Activated CD4-positive, alpha-beta T cell treated with anti-CD3 and anti-CD28 coated beads, Interleukin-2, Interleukin-4, amounts not matched to agents 100 ng/mL and 50 ng/mL, durations not matched to agents 16 hours and 8 hours (primary cell): ENCODE measurements at places on chromosomes 1 and 21.
A peak's percentile ranks its signal among the peaks of the same experiment; 100 is the strongest.

DNA sequence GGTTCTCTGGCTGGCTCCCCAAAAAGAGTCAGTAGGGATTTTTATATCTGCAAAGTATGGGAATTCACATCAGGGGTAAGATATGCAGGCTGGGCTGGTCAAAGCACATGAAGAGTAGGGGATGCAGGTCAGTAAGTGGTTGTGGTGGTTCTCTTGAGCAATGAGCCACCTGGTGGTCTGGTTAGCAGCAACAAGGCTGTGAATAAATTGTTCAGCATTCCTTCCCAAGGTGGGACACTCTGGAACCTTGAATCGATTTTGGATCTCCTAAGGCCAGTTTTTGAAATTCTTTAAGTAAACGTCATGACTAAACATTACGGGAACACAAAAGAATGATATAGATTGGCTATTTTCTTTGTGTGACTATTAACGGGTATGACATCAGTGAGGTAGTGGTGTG lies 563.0 kb upstream of the NEGR1 start:
- DNase-seq = no peak

DNA sequence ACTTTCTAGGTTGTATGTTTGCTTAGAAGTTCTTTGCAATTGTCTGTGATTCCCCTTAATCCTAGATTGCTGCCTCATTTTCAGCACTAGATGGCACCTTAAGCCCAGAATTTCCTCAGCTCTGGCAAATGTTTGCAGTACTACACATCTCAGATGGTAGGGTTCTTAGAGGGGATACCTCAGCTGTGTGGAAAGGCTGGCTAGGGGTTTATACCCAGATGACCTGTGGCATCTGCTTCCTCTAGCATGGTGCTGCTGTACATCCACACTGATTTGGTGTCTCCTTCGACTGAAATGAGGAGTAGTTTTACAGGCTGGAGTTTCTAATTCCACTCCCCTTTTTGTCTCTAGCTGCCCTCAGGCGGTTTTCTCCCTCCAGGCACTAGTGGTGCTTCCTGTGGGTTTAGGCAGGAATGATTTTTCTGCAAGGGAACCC lies 23.5 kb downstream of the ASB17 start:
- no peak for DNase-seq

DNA sequence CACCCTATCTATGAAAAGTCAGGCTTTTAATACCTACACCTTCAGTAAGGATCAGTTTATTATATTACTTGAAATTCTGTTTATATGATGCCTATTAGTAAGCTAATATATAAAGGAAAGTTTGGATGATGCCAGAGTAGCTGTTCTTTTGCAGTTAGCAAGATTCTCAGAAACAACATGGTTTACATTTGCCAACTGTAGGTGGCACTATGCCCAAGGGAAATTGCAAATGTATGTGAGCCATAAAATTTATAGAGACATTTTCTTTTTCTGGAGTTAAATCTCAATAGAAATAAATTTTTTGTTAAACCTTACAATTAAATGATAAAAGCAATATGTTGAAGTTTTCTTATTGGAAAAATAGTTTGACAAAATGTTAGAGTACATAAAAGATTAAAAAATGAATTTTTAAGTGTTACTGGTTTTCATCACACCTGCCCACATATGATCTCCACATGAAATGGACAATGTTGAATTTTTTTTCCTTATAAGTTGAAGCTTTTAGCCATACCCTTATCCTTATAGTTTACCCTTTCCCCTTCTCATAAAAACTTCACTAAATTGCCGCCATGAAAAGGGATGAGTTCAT lies 32.1 kb upstream of the EPHX4 start:
- DNase-seq = peak; percentile 39

DNA sequence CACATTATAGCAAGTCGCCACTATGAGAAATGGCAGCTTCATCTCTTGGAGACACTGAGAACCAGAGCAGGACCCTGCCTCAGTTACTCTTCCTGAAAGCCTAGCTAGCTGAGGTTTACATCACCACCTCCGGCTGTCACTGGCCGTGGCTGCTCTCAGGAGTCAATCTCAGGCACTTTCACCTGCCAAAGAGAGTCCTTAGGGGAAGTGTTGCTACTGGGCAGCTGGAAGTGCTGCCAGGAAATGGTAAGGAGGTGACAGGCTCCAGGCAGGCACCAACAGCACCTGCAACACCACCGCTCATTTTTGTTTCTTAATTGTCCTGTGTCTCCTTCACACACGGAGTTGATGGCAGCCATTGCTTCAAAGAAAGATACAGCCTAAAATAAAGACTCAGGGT lies 92.5 kb downstream of the DSCAM start:
- DNase-seq = no peak

DNA sequence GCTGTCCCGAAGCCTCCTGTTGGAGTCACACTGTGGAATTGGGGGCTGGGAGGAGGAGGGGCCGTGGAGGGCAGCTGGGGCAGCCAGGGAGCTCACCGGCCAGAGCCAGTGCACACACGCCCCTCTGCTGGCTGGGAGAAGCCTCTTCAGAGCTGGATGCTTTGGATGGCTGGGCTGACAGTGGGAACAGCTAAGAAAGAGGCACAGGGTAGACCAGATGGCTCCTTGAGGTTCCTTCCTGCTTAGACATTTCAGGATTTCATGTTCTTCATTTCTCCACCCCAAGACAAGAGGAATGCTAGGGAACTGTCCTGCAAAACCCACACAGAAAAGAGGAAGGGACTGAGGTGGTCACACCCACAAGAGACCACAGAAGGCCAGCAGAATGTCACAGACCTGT lies 254.8 kb upstream of the VAMP3 start:
- DNase-seq = no peak

GRCh38 chr1:51551848-51552296 lies 32.8 kb upstream of the EPS15 start:
- DNase-seq = peak; percentile 61

GRCh38 chr1:208248991-208249696 lies 5.0 kb upstream of the PLXNA2 start:
- no peak for DNase-seq

DNA sequence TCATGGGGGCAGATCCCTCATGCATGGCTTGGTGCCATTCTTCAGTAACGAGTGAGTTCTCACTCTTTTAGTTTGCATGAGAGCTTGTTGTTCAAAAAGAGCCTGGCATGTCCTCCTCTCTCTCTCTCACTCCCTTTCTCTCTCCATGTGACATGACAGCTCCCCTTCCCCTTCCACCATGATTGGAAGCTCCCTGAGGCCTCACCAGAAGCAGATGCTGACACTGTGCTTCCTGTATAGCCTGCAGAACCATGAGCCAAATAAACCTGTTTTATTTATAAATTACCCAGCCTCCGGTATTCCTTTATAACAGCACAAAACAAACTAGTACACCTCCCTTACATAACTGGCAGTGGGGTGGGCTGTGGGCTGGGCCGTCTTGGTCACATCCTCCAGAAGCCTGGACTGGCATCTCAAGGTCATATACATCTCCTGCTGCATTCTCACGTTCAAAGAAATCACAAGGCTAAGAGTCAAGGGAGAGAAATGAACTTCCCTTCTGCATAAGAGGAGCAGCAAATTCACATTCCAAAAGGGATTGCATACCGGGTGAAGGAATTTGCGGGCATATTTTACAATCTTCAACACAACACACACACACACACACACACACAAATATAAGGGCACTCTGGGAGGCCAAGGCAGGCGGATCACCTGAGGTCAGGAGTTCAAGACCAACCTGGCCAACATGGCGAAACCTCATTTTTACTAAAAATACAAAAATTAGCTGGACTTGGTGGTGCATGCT lies 2.3 kb upstream of the CCSAP start:
- DNase-seq = no peak

DNA sequence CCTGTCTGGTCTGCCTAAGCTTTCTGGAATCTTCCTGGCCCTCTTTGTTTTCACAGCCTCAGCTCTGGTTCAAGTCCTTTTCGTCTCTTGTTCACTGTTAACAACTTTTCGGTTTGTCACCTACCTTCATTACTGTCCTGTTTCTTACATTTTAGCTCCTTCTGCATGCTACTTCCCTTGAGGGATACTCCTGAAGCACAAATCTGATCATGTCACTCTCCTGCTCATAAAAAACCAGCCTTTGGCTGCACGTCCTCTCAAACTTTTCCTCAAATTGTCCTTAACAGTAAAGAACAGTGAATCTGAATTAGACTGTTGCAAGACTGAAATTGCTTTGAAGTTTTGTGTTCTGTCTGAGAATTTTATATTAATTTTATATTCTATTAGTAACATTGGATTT lies 3.3 kb downstream of the RAVER2 start:
- no peak for DNase-seq

- DNase-seq = peak; percentile 37
Observed at GRCh38 chr1:41917835-41918449, 780 bp downstream of the HIVEP3 start.

GRCh38 chr1:212313616-212314015 lies 28.4 kb downstream of the PPP2R5A start:
- DNase-seq = no peak

GRCh38 chr21:29208044-29208681 lies 77.7 kb downstream of the MAP3K7CL start:
- no peak for DNase-seq

DNA sequence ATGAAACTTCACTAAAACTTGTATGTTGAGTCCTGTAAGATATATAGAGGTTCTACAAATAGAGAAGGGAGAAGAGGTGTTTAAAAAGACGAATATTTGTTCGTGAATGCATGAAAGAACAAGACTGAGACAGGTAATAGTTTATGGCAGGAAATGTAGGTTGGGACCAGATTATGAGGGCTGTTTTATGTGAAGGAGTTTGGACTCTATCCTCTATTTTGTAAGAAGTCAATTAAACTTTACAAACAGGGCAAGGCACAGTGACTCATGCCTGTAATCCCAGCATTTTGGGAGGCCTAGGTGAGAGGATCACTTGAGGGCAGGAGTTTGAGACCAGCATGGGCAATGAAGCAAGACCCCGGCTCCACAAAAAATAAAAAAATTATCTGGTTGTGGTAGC lies 5.7 kb downstream of the SLC35A3 start:
- DNase-seq = no peak
